ENCODE measurements at places on chromosomes 7 and 10. TPM values are rescaled to one million over a fixed set of nuclear protein-coding genes. Genes with fewer than 3 reads are reported as not detected.
A peak's percentile ranks its signal among the peaks of the same experiment; 100 is the strongest.

The FGFBP3 gene
- total RNA-seq, result 0.96 TPM

The HACD1 gene
- 19.2 TPM for total RNA-seq

DNA sequence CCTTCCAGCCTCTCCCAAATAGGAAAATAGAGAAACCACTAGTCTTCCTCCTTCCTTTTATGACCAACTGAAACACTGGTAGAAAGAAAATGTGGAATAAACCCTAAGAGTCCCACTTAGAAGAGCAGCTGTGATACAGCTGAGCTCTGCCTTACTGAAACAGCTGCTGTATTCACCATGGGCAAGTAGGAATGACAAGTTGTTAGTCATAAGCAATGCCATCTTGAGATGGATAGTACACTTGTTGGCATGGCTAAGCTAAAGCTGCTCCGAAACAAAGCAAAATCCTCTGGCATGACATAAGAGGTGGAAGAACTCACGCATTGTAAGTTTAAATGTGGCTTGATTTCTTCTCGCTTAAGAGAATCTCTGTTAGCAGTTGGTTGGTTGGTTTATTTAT is 48.3 kb upstream of the TMEM236 start:
- no peaks in the 10 kb centered on the region for H3K27me3 ChIP-seq
- DNase-seq, result no peak
- no peak overlapping the region for H3K27ac ChIP-seq
- peaks cover 5% of the 10 kb centered on the region for H3K36me3 ChIP-seq
- H3K4me3 ChIP-seq, result no peak overlapping the region

DNA sequence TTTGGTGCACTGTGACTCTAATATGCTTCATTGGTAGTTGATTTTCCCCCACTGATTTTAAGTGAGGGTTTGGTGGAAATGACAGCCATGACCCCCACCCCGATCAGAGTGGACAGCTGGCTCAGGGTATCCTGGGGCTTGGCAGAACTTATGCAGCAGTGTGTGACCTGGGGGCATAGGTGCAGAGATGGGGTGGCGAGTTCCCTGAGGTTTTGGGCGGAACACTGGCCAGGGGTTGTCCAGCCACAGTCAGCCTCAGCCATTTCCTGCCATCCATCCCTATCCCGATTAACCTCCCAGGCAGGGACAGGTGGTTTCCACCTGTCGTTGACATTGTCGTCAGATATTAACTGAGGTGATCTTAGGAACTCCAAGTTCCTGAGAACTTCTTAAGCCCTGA is 155.8 kb upstream of the CHST15 start:
- DNase-seq, result no peak
- H3K36me3 ChIP-seq, result no peaks in the 10 kb centered on the region
- H3K4me1 ChIP-seq, result peaks cover 8% of the 10 kb centered on the region
- no peak overlapping the region for H3K4me3 ChIP-seq
- H3K27me3 ChIP-seq, result no peaks in the 10 kb centered on the region

The KNDC1 gene
- 9.3 TPM for total RNA-seq

DNA sequence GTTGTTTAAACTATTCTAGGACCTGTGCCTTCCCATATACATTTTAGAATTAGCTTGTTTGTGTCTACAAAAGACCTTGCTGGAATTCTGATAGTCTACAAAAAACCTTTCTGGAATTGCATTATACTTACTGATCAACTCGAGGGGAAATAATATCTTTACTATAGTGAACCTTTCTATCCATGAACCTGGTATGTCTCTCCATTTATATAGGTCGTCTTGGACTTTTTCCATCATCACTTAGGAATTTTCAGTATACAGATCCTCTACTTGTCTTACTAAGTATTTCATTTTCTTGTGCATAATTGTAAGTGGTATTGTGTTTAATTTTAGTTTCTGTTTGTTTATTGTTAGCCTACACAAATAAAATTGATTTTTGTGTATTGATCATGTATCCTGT is 101.1 kb downstream of the WDFY4 start:
- H3K4me1 ChIP-seq, result no peaks in the 10 kb centered on the region
- H3K27ac ChIP-seq, result no peak overlapping the region
- H3K27me3 ChIP-seq, result no peaks in the 10 kb centered on the region
- DNase-seq, result no peak
- H3K36me3 ChIP-seq, result no peaks in the 10 kb centered on the region

DNA sequence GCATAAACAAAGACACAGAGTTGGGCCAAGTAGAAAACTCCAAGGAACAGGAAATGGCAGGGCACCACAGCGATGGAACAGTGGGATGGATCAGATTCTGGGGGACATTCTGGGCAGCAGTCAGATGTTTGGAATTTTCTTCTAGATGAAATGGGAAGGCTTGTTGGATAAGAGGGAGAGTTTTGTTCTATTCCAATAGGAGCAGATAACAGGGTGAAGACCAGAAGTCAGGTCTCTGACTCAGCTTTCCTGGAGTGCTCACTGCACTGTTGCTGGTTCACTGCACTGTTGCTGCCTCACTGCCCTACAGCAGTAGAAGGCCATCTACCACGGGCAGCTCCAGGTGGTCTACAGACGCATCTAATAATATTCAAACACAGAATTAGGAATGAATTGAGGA is 135.6 kb downstream of the ATE1 start:
- no peak overlapping the region for H3K4me3 ChIP-seq
- no peak overlapping the region for H3K27ac ChIP-seq
- H3K4me1 ChIP-seq, result no peaks in the 10 kb centered on the region
- DNase-seq, result no peak
- H3K27me3 ChIP-seq, result no peaks in the 10 kb centered on the region
- peaks cover 2% of the 10 kb centered on the region for H3K36me3 ChIP-seq

The SPDYE2B gene
- total RNA-seq, result not detected

GRCh38 chr10:78860260-78860914 is 208.4 kb upstream of the ZMIZ1 start:
- H3K4me1 ChIP-seq, result peaks cover 20% of the 10 kb centered on the region
- no peak overlapping the region for H3K4me3 ChIP-seq
- H3K27me3 ChIP-seq, result no peaks in the 10 kb centered on the region

The ACBD7 gene
- total RNA-seq, result 1.3 TPM

The PNLIPRP1 gene
- not detected for total RNA-seq

GRCh38 chr10:115417585-115418265 is 324.6 kb downstream of the ATRNL1 start:
- H3K4me1 ChIP-seq, result no peaks in the 10 kb centered on the region
- no peaks in the 10 kb centered on the region for H3K27me3 ChIP-seq
- no peaks in the 10 kb centered on the region for H3K36me3 ChIP-seq

GRCh38 chr7:105218939-105219770 is 169.6 kb downstream of the SRPK2 start:
- no peak overlapping the region for H3K27ac ChIP-seq
- H3K4me3 ChIP-seq, result no peak overlapping the region
- peaks cover 7% of the 10 kb centered on the region for H3K4me1 ChIP-seq
- H3K36me3 ChIP-seq, result no peaks in the 10 kb centered on the region
- H3K27me3 ChIP-seq, result no peaks in the 10 kb centered on the region
- no peak for DNase-seq

The DPY19L1 gene
- total RNA-seq, result 50.3 TPM

The DPYSL4 gene
- total RNA-seq, result 1.5 TPM

The FAM237B gene
- total RNA-seq, result not detected

GRCh38 chr10:87579563-87579962 is 74.9 kb downstream of the MINPP1 start:
- no peaks in the 10 kb centered on the region for H3K36me3 ChIP-seq
- H3K27me3 ChIP-seq, result no peaks in the 10 kb centered on the region
- H3K4me3 ChIP-seq, result no peak overlapping the region
- no peak for DNase-seq
- no peak overlapping the region for H3K27ac ChIP-seq
- no peaks in the 10 kb centered on the region for H3K4me1 ChIP-seq

DNA sequence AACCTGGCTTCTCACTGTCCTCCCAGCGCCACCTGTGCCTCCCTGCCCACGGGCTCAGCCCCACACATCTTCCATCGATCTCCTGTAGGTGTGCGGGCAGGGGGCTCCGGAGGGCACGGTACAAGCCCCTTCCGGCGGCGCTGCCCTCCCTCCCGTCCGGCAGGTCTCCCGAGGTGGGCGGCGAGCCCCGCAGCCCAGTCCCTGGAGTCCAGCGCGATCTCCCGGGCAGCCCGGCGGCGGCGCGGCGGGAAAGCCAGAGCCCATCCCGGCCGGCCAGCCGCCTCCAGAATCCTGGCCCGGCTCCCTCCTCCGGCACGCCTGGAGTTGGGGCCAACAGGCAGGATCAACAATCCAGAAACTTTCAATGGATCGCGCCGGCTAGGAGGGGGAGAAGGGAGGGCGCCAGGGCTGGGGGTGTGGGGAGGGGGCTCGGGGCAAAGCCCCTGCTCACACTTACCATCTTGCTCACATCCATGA is 100.1 kb downstream of the HIP1 start:
- H3K4me3 ChIP-seq, result peak overlapping the region; percentile 14
- DNase-seq, result peak; percentile 73
- H3K4me1 ChIP-seq, result peaks cover 18% of the 10 kb centered on the region
- peak overlapping the region; percentile 47 for H3K27ac ChIP-seq
- no peaks in the 10 kb centered on the region for H3K36me3 ChIP-seq

DNA sequence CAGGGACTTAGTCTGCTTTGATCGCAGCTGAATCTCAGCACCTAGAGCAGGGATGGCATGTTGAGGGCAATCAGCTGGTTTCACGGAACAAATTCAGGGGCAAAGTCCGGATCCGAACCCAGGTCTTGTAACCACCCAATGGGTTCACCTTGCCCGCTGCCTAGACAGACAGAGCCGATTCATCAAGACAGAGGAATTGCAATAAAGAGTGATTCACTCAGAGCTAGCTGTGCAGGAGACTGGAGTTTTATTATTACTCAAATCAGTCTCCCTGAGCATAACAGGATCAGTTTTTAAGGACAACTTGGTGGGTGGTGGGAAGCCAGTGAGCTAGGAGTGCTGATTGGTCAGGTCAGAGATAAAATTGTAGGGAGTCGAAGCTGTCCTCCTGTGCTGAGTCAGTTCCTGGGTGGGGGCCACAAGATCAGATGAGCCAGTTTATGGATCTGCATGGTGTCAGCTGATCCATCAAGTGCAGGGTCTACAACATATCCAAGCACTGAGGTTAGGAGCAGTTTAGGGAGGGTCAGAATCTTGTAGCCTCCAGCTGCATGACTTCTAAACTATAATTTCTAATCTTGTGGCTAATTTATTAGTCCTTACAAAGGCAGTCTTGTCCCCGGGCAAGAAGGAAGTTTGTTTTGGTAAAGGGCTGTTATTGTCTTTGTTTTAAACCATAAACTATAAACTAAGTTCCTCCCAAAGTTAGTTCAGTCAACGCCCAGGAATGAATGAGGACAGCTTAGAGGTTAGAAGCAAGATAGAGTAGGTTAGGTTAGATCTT is 43.5 kb upstream of the CHST3 start:
- peaks cover 6% of the 10 kb centered on the region for H3K4me1 ChIP-seq
- H3K36me3 ChIP-seq, result no peaks in the 10 kb centered on the region

DNA sequence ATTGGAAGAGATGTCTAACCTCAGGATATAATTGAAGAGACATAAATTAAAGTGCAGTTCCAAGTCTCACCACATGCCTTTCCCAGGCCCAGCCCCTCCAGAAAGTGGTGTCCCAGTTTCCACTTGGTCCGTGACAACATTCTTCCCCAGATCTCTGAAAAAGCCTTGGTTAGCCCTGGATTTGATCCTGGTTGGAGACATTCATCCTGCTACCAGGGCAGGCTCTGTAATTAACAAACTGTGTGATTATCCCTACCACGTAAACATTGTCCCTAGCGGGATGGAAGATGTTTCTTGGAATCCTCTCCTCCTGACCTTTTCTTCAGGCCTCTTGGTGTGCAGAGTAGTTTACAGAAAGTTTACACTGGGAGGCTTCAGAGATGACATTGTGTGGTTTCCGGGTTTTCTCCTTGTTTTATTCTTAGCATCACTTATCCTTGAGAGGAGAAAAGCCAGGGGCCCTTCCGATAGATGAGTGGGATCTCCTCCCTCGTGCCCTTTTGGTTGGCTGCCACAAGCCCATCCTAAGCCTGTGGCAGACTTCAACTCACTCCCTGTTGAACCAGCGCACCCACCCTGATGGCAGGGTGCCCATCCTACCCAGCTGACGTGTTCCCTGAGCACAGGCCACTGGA is 83.8 kb downstream of the COL13A1 start:
- H3K4me1 ChIP-seq, result peaks cover under 1% of the 10 kb centered on the region
- no peak overlapping the region for H3K27ac ChIP-seq

- no peak for DNase-seq
- H3K27ac ChIP-seq, result no peak overlapping the region
- no peaks in the 10 kb centered on the region for H3K4me1 ChIP-seq
- H3K36me3 ChIP-seq, result no peaks in the 10 kb centered on the region
- H3K4me3 ChIP-seq, result no peak overlapping the region
- no peaks in the 10 kb centered on the region for H3K27me3 ChIP-seq
Observed at GRCh38 chr10:97157578-97158095, 28.1 kb downstream of the SLIT1 start.

DNA sequence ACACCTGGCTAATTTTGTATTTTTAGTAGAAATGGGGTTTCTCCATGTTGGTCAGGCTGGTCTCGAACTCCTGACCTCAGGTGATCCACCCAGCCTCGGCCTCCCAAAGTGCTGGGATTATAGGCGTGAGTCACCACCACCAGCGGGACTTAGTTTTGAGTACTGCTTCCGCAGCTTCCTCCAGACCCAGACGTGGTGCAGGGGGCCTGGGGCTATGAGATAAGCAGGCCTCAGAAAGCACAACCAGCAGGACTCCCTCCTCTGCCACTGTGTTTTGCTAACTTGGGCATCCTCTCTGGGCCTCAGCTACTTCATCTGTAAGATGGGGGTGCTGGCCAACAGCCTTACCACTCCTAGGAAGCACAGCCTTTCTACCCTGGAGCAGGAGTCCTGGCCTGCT is 37.8 kb downstream of the GOLGA7B start:
- no peak overlapping the region for H3K27ac ChIP-seq
- DNase-seq, result no peak
- no peaks in the 10 kb centered on the region for H3K27me3 ChIP-seq
- no peaks in the 10 kb centered on the region for H3K36me3 ChIP-seq
- H3K4me1 ChIP-seq, result peaks cover 20% of the 10 kb centered on the region
- no peak overlapping the region for H3K4me3 ChIP-seq

The NME8 gene
- not detected for total RNA-seq

DNA sequence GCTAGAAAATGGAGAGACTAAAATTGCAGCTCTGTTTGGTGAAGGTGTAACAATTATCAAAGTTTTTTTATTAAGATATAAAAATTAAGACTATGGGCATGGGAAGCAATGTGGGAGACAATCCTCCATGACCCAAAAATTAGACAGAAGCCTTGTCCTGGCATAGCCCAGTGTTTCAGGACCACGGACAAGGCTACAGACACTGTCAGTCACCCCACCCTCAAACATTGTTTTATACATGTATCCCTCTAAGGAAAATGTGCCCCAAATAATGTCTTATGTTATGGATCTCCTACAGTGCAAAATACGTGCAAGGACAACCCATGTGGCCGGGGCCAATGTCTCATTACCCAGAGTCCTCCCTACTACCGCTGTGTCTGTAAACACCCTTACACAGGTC is 24.0 kb downstream of the HABP2 start:
- no peaks in the 10 kb centered on the region for H3K36me3 ChIP-seq
- H3K27me3 ChIP-seq, result no peaks in the 10 kb centered on the region
- no peak for DNase-seq

The CTAGE8 gene
- 4.3 TPM for total RNA-seq

GRCh38 chr7:29871787-29872398 is 65.6 kb downstream of the WIPF3 start:
- H3K4me1 ChIP-seq, result peaks cover 1% of the 10 kb centered on the region
- H3K4me3 ChIP-seq, result no peak overlapping the region
- no peak overlapping the region for H3K27ac ChIP-seq

The VPS26A gene
- 41.0 TPM for total RNA-seq

GRCh38 chr7:35780070-35780469 is 20.8 kb upstream of the SEPTIN7 start:
- H3K36me3 ChIP-seq, result no peaks in the 10 kb centered on the region
- H3K4me3 ChIP-seq, result no peak overlapping the region
- H3K27ac ChIP-seq, result no peak overlapping the region
- DNase-seq, result no peak
- H3K27me3 ChIP-seq, result no peaks in the 10 kb centered on the region

Measured in thyroid gland (tissue), 4 donors.